ENCODE measurements at places on chromosomes 7 and 10. TPM values are rescaled to one million over a fixed set of nuclear protein-coding genes. Genes with fewer than 3 reads are reported as not detected.

MCM10 gene
- total RNA-seq: 23.8 TPM

TMEM196 gene
- total RNA-seq: not detected

SEMA3A gene
- total RNA-seq: 5.2 TPM

SAP25 gene
- total RNA-seq: 0.66 TPM

TEX36 gene
- not detected for total RNA-seq
